Epithelial cell of prostate (primary cell): ENCODE measurements at places on chromosomes 6 and 20.

- DNase-seq: no peak
Measured at GRCh38 chr6:102660303-102660702, 1266.8 kb downstream of the GRIK2 start.

DNA sequence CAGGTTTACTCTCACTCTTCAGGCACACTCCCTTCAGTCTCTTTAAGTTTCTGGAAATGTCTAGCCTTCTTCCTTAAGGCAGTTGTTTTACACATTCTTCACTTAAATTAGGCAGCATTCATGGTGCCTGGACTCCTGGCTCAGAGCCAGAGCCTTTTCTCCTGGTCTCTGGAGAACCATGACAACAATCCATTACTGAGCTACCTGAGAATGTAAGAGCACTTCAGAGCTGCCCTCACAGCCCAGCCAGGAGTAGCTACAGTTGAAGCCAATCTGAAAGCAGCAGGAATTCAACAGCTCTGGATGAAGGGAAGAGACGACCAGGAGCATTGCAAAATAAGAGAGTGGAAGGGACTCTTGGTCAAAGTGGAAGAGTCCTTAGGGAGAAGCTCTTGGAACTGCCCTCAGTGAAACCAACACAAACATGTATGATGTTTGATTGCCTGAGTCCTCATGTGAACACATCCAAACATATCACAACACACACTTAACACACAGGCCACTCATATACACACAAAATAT is 416.8 kb upstream of the SPTLC3 start:
- DNase-seq: no peak

DNA sequence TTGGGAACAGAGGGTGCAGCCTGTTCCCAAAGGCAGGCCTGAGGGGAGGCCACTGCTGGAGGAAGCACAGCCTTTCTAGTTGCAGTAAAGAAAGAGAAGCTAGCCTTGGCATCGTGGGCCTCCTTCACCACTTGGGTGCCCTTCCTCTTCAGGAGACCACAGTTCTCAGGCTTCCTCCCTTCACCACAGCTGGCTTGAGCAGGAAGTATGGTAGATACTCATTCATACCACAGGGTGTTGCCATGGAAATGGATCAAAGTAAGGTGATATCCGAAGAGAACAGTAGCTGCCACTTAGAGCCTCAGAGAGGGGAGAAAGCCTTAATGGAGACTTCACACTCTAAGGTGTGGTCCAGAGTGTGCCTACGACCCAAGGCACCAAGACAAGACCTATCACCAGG is 120.4 kb upstream of the RIPOR2 start:
- no peak for DNase-seq

DNA sequence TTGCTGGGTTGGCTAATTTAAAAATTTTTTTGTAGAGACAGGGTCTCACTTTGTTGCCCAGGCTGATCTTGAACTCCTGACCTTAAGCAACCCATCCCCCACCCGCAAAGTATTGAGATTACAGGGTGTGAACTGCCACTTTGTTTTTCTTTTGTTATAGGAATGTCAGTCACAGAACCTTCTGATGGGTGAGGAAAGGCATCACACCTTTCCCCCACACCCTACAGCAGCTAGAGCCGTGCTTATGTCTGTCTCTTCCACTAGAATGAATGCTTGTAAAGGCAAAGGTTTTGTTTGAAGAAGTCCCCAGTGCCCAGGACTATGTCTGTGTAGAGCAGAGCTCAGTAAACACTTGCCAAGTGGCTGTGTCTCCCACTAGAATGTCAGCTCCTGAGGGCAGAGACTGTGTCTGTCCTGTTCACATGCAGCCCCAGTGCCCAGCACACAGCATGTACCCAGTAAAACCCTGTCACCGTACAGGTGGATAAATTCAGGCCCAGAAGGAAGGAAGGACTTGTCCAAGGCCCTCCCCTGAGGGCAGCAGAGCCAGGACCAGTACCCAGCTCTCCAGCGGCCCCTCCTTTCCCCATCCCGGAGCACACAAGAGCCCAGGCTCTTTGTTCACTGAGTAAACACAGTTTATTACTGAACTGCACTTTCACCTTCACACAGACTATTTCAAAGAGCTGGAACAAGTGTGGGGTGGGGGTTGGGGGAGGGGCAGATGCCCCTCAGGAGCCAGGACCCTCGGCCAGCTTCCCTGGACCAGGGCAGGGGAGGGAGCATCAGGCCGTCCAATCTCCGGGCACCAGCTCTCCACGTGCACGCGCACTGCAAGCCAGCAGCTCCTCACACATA is 26.4 kb downstream of the COX4I2 start:
- DNase-seq: no peak

DNA sequence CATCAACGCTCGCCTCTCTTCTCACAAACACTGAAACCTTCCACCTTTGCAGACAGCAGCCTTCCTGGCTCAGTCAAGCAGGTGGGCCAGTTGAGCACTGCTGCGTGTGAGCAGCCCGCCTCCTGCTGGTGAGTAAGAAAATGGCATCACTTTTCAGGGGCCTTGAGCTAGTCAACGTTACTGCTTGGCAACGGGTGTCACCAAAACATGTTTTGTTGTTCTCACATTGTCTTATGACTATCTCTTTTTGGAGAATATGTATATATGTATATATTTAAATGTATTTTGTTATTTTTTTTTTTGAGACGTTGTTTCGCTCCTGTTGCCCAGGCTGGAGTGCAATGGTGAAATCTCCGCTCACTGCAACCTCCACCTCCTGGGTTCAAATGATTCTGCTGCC is 97.0 kb upstream of the AGPAT4 start:
- peak; percentile 43 for DNase-seq

GRCh38 chr6:92329208-92329847 is 1090.0 kb downstream of the EPHA7 start:
- no peak for DNase-seq

DNA sequence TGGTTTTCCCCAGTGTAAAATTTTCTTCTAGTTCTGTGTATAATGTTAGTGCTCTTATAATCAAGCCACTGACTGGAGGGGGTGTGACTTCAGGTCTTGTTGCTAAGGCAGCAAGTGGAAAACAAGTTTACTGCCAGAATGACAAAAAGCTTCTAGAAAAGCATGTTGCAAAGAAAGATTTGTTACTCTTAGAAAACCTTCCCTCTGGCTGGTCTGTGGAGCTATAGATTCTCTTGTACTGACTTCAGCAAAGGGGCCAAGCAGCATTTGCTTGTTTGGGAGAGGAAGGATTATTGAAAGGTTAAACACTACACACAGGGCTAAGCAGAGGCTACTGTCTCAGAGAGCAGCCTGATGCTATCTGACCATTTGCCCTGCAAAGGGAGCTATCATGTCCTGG is 288.8 kb downstream of the BTBD9 start:
- DNase-seq: no peak

DNA sequence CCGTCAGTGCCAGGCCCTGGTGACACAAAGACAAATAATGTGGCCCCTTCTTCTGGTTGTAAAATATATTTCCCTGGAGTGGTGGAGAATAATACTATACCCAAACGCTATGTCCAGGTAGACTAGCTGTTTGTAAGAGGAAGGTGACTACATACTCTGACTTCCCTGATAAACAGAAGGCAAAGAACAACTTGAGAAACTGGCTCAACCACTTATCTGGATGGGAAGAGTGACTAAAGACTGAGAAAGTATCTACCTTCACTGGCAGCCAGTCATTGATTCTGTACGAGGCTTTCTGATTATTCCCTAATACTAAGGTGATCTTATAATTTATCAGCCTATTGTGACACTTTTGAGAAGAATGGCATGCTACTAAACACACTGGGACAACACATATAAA is 569.7 kb downstream of the EPHA7 start:
- DNase-seq: peak; percentile 14

GRCh38 chr6:138538390-138539031 is 39.2 kb upstream of the NHSL1 start:
- DNase-seq: no peak

GRCh38 chr20:36988494-36988966 is 37.0 kb upstream of the SAMHD1 start:
- DNase-seq: peak; percentile 5

- no peak for DNase-seq
Measured at GRCh38 chr6:20604159-20604558, 69.9 kb downstream of the CDKAL1 start.

DNA sequence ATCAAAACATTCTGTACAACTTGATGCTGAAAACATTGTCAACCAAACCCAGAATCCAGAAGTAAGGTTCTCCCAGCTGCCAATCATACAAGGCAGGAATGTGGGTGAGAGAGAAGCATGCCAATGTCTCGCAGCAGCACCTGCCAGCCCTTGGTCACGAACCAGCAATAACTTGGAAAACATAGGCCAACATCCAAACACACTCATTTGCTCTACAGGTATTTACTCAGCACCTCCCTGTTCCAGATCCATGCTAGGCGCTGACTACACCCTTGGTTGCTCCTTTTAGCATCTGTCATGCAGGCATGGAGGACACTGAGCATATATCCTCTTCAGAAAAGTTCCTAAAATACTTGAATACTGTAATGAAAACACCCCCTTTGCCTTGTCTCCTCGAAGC is 63.6 kb downstream of the FAXC start:
- no peak for DNase-seq

GRCh38 chr6:90005048-90005827 is 111.0 kb downstream of the GJA10 start:
- DNase-seq: no peak

GRCh38 chr6:231779-232178 is 60.5 kb upstream of the DUSP22 start:
- no peak for DNase-seq

- no peak for DNase-seq
Measured at GRCh38 chr6:128316258-128316929, 204.0 kb downstream of the PTPRK start.
